Lower lobe of right lung (tissue), 2 donors: ENCODE measurements at places on chromosomes 6 and 20.

GRCh38 chr6:12884983-12885382, 168.4 kb downstream of the PHACTR1 start:
- DNase-seq = no peak
- H3K27me3 ChIP-seq = peaks cover 23% of the 10 kb centered on the region
- H3K36me3 ChIP-seq = no peaks in the 10 kb centered on the region
- H3K4me1 ChIP-seq = no peaks in the 10 kb centered on the region
- H3K27ac ChIP-seq = no peak overlapping the region

- H3K4me3 ChIP-seq = no peak overlapping the region
- no peak overlapping the region for H3K27ac ChIP-seq
- DNase-seq = no peak
- H3K4me1 ChIP-seq = no peaks in the 10 kb centered on the region
- H3K36me3 ChIP-seq = no peaks in the 10 kb centered on the region
Observed at GRCh38 chr6:8655670-8656454, 220.5 kb upstream of the SLC35B3 start.

- no peaks in the 10 kb centered on the region for H3K27me3 ChIP-seq
- no peak overlapping the region for H3K4me3 ChIP-seq
- H3K36me3 ChIP-seq = no peaks in the 10 kb centered on the region
Observed at GRCh38 chr6:32327103-32327502, 44.6 kb downstream of the TSBP1 start.

DNA sequence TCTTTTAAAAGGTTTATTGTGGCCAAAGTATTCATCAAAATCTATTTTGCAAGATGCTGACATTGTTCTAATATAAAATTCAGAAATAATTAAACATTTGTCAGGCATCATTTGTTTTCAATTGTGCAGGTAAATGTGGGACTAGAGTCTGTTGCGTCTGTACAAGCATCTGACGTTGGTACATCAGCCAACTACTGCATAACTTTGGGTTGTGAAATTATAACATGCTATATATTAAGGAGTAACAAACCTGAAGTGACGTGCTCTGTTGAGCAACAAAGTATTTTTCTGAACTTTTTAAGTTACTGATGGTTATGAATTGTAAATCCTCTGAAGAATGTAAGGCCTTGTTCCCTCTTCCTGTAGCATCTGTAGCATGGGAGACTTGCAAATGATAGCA, 66.0 kb downstream of the RNF182 start:
- no peak overlapping the region for H3K4me3 ChIP-seq
- no peak for DNase-seq
- H3K4me1 ChIP-seq = no peaks in the 10 kb centered on the region
- no peaks in the 10 kb centered on the region for H3K27me3 ChIP-seq

DNA sequence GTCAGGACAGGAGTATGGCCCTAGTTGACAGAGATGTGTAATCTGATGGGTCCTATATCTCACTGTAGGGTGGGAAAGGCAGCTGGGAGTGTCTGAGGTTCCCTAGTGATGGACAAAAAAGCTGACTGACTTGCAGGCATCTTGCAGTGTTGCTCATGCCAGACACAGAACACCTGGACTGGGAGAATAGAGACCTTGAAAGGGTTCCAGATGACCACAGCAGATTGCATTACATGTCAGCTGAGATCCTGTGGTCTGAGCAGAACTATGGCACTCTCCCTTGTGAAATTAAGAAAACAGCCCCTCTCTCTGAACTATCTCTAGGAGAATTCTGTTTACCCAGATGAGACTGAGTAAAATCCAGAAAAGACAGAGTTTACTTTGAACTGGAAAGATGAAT, 212.6 kb upstream of the MAN1A1 start:
- H3K36me3 ChIP-seq = no peaks in the 10 kb centered on the region
- no peak overlapping the region for H3K27ac ChIP-seq
- no peak overlapping the region for H3K4me3 ChIP-seq
- no peaks in the 10 kb centered on the region for H3K4me1 ChIP-seq
- no peak for DNase-seq
- no peaks in the 10 kb centered on the region for H3K27me3 ChIP-seq

DNA sequence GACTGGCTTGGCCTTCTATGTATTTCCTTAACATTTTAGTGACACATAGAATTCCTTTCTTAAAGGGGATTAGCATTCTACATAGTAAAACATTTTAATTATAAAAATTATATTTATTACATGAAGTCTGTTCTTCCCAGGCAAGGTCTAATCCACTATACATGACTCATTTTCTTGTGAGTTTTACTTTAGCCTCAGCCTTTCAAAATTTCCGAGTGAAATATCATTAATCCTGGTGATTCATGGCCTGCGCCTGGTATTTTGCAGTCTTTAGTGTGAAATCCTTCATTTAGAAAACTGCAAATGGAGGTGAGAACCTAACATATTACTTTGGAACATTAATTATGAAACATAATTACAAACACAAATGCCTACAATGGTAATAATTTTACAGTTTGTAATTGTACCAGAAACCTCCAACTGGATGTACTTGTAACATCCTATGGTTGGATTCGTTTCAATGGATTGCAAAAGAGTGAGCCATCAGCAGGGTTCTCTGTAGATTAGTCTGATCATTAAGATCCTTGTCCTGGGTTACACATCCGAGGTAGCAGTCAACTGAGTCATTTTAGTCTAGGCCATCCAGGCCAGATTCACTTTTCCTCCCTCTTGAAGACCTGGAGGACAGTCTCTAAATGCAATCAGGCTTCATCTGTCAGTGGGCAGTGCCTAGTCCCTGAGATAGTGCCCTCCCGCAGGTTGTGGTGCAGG, 272.0 kb downstream of the PACRG start:
- H3K27ac ChIP-seq = no peak overlapping the region
- no peaks in the 10 kb centered on the region for H3K36me3 ChIP-seq
- H3K4me1 ChIP-seq = no peaks in the 10 kb centered on the region
- no peaks in the 10 kb centered on the region for H3K27me3 ChIP-seq
- H3K4me3 ChIP-seq = no peak overlapping the region

- H3K27me3 ChIP-seq = no peaks in the 10 kb centered on the region
- H3K27ac ChIP-seq = no peak overlapping the region
- H3K4me1 ChIP-seq = no peaks in the 10 kb centered on the region
- no peak overlapping the region for H3K4me3 ChIP-seq
- DNase-seq = no peak
Observed at GRCh38 chr6:127855542-127856159, 45.2 kb downstream of the THEMIS start.

- H3K27ac ChIP-seq = peak within 1 kb of the TSS; percentile 83
- no peaks in the 10 kb centered on the region for H3K27me3 ChIP-seq
Observed at GRCh38 chr20:33674294-33675135, at the start of gene NECAB3. Gene NECAB3 (minus strand): TSS chr20:33674428. CDS start chr20:33674352, 76 bp downstream.

DNA sequence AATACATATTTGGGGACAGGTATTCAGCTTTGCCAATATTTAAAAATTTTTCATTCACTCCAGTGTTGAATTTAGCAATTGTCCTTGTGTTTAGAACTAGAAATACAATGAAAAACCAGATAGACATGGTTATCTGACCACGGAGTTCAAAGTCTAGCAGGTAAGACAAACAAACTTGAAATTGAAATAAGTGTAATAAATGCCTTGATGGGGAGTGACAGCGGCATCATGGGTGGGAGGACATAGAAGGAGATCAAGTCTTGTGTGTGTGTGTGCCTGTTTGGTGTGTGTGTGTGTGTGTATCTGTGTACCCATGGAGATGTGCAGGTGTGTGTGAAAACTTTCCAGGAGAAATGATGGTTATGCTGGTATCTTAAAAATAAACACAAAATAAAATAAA, 750.0 kb upstream of the CITED2 start:
- no peaks in the 10 kb centered on the region for H3K27me3 ChIP-seq
- no peaks in the 10 kb centered on the region for H3K4me1 ChIP-seq
- no peak overlapping the region for H3K27ac ChIP-seq

DNA sequence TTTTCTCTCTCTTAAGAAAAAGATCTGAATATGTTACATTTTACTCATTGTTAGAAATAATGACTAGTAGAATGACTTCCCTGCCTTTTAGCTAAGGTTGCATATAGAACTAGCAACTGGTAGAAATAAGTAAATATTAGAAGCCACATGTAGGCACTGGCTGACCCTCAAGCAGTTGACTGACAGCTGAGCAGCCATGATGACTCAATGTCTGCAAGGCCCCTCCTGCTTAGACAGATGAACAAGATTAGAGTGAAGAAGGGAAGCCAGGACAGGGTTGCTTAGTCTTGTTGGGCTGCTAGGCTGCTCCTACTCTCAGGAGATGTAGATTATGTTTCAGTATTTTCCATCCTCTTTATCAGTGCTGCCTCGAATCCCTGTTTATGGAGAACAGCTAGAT, 6.5 kb downstream of the MEP1A start:
- H3K36me3 ChIP-seq = no peaks in the 10 kb centered on the region
- no peak overlapping the region for H3K4me3 ChIP-seq
- H3K27ac ChIP-seq = no peak overlapping the region
- H3K4me1 ChIP-seq = no peaks in the 10 kb centered on the region
- H3K27me3 ChIP-seq = no peaks in the 10 kb centered on the region

- no peak overlapping the region for H3K4me3 ChIP-seq
- DNase-seq = no peak
- peak overlapping the region; percentile 67 for H3K27ac ChIP-seq
- H3K27me3 ChIP-seq = no peaks in the 10 kb centered on the region
- no peaks in the 10 kb centered on the region for H3K36me3 ChIP-seq
- H3K4me1 ChIP-seq = peaks cover 58% of the 10 kb centered on the region
Observed at GRCh38 chr20:53652859-53653517, 59.3 kb upstream of the ZNF217 start.

GRCh38 chr6:39441301-39441700, 118.8 kb upstream of the KCNK16 start:
- H3K4me1 ChIP-seq = no peaks in the 10 kb centered on the region
- no peak overlapping the region for H3K27ac ChIP-seq
- no peak overlapping the region for H3K4me3 ChIP-seq
- no peaks in the 10 kb centered on the region for H3K27me3 ChIP-seq
- no peak for DNase-seq

DNA sequence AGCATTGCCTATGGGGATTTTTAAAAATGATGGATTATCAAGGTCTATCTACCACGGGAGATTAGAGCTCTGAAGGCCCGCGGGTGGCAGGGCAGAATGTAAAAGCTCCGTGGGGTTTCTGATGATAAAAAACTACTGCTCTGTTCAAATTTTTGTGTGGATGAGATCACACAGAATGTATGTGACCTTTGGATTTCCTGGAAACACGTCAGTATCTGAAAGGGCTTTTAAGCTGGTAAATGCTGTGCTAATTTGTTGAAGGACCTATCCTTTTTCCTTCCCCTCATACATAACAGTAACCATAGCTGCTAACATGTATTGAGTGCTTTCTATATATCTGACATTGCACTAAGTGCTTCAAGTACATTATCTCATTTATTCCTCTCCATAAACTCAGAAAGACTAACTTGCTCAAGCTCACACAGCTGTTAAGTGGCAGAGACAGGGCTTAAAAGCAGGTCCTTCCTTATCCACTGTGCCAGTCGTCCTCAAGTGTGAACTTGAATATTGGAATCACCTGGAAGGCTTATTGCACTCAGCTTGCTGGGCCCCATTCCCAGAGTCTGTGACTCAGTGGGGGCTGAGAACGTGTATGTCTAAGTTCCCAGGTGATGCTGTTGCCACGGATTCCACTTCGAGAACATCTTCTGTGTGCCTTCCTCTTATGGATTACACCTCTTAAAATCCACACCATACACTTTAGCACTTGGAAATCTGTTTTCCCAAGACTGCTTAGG, 1.9 kb upstream of the TMEM242 start:
- H3K27me3 ChIP-seq = no peaks in the 10 kb centered on the region
- no peak for DNase-seq
- no peak overlapping the region for H3K27ac ChIP-seq
- H3K36me3 ChIP-seq = peaks cover 7% of the 10 kb centered on the region

- no peak overlapping the region for H3K27ac ChIP-seq
- no peaks in the 10 kb centered on the region for H3K36me3 ChIP-seq
- no peak overlapping the region for H3K4me3 ChIP-seq
Observed at GRCh38 chr6:5713519-5713918, 293.2 kb downstream of the NRN1 start.

GRCh38 chr6:72826037-72826436, 204.2 kb downstream of the KCNQ5 start:
- DNase-seq = no peak
- H3K27ac ChIP-seq = no peak overlapping the region
- no peaks in the 10 kb centered on the region for H3K27me3 ChIP-seq
- no peaks in the 10 kb centered on the region for H3K4me1 ChIP-seq
- H3K4me3 ChIP-seq = no peak overlapping the region

- peaks cover 19% of the 10 kb centered on the region for H3K4me1 ChIP-seq
- DNase-seq = no peak
- peaks cover 5% of the 10 kb centered on the region for H3K36me3 ChIP-seq
- no peaks in the 10 kb centered on the region for H3K27me3 ChIP-seq
Observed at GRCh38 chr20:43590036-43590391, 723 bp upstream of the IFT52 start.

DNA sequence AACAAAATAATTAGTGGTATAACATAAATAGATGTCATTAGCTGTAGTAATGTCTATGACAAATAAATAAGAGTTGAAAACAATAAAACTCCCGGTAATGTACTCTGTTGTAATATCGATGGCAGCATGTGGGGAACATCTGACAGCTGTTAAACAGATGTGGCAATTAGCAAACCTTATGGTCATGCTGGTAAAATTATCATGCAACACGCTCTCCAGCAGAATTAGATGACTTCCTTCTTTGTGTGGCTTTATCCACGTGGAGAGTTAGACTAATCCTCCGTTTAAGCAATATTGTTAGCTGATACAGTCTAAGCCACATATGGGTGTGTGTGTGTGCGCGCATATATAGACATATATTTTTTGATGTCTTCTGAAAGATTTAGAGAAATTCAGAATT, 77.7 kb upstream of the ZFP64 start:
- H3K27me3 ChIP-seq = no peaks in the 10 kb centered on the region
- no peak overlapping the region for H3K4me3 ChIP-seq
- H3K4me1 ChIP-seq = no peaks in the 10 kb centered on the region
- no peak for DNase-seq

DNA sequence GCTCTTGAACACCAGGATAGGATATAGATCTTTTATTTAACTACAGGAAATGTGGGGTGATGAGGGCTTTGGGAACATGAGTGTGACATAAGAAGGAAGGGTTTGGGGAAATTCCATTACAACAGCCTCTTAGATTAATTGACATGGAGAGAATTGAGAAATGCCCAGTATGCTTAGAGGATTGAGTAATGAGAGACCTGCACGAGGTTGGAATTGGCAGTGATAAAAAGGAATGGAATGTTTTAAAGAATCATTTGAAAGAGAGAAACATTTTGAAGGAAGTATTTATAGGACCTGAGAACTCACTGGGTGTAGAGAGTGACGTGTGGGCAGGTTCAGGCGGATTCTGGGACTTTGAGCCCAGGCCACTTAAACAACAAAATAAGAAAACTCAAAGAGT, 227.0 kb downstream of the BMP2 start:
- H3K36me3 ChIP-seq = no peaks in the 10 kb centered on the region
- no peak for DNase-seq
- H3K27me3 ChIP-seq = no peaks in the 10 kb centered on the region
- H3K4me1 ChIP-seq = no peaks in the 10 kb centered on the region
